MCF 10A (cell line): ENCODE measurements at places on chromosomes 6 and 20. TPM values are rescaled to one million over a fixed set of nuclear protein-coding genes. Genes with fewer than 3 reads are reported as not detected.

DNA sequence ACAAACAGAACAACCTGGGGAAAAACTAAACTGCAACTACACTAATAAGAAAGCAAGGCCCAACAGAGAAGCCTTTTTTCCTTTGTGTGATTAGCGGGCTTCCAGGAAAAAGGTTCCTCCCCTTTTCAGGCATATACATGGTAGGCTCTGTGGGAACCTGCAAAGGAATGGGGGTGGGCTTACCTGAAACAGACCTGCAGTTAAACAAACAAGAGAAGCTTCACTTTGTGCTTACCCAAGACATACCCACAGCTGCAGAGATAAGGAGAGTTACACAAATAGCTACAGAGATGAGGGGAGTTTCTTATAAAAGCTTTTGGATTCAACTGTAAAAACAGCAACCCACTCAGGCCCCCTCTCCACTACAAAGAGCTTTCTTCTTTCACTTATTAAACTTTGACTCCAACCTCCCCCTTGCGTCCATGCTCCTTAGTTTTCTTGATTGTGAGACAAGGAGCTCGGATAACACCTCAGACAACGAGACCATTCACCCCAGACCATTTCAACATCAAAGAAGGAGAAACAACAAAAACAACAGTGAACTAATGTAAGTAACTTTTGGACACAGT is 30.9 kb downstream of the RNF146 start:
- no peaks in the 10 kb centered on the region for H3K4me1 ChIP-seq
- no peak overlapping the region for H3K4me3 ChIP-seq
- DNase-seq = no peak

DNA sequence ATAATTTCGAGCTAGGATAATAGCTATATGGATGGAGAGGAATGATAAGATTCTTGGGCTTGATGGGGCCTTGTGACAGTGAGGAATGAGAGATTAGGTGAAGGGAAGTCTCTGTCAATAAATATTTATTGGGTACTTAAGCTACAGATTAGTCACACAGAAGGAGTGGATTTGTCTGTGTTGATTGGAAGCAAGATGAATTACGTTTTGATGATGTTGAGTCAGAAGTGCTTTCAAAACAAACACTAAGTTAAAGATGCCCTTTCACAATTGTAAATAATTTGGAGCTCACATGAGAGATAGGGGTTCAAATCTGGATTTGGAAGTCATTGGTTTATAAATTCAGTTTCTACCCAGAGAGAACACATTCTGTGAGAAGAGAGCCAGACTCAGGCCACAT is 834.2 kb downstream of the KIF16B start:
- H3K27me3 ChIP-seq = no peaks in the 10 kb centered on the region
- no peaks in the 10 kb centered on the region for H3K4me1 ChIP-seq
- peaks cover 2% of the 10 kb centered on the region for H3K36me3 ChIP-seq
- H3K27ac ChIP-seq = no peak overlapping the region
- H3K4me3 ChIP-seq = no peak overlapping the region

DNA sequence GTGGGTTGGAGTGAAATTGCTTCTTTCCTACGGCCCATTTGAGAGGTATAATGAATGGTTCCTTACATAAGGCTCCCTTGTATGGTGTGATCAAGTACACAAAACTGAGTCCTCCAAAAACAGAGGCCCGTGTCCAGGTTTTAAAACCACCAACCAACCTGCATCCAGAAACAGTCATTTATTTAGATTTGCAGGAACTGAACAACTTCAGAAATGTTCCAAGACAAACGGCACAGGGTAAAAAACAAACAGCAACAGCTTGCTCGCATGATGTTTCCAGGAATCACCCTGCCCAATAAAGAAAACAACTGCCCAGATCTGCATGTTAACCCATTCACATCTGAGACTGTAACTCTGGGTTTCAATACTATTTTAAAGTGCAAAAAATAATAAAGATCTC is 40.2 kb upstream of the TRAM2 start:
- H3K27me3 ChIP-seq = no peaks in the 10 kb centered on the region
- no peak for DNase-seq
- H3K4me1 ChIP-seq = peaks cover 6% of the 10 kb centered on the region
- H3K27ac ChIP-seq = no peak overlapping the region

- H3K4me3 ChIP-seq = no peak overlapping the region
- no peak for DNase-seq
- peaks cover 16% of the 10 kb centered on the region for H3K4me1 ChIP-seq
- H3K27ac ChIP-seq = peak overlapping the region; percentile 16
These were observed 13.6 kb upstream of the SASH1 start for GRCh38 chr6:148328876-148329555.

GRCh38 chr6:30670760-30671527 is 1.9 kb downstream of the DHX16 start:
- peak overlapping the region; percentile 52 for H3K27ac ChIP-seq
- H3K4me3 ChIP-seq = peak overlapping the region; percentile 83
- H3K36me3 ChIP-seq = peaks cover 44% of the 10 kb centered on the region
- no peaks in the 10 kb centered on the region for H3K27me3 ChIP-seq
- peaks cover 12% of the 10 kb centered on the region for H3K4me1 ChIP-seq

DNA sequence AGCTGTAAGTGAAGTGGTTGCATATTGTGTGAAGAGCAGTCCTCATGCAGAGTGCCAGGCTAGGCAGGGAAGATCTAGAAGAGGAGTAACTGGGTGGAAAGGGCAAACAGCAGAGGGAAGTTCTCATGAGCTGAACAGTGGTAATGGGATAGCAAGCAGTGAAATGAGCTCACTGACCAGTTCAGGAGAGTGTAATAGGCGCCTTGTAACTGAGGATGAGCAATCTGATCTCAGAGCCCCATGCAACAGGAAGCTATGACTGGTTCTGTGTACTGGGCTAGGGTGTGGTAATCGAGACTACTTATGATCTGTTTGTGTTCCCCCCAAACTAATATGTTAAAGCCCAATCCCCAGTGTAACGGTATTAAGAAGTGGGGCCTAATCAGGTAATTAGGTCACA is 98.6 kb downstream of the RFX6 start:
- no peak overlapping the region for H3K27ac ChIP-seq
- H3K27me3 ChIP-seq = peaks cover 38% of the 10 kb centered on the region
- H3K4me3 ChIP-seq = no peak overlapping the region
- no peaks in the 10 kb centered on the region for H3K36me3 ChIP-seq
- H3K4me1 ChIP-seq = peaks cover 5% of the 10 kb centered on the region

DNA sequence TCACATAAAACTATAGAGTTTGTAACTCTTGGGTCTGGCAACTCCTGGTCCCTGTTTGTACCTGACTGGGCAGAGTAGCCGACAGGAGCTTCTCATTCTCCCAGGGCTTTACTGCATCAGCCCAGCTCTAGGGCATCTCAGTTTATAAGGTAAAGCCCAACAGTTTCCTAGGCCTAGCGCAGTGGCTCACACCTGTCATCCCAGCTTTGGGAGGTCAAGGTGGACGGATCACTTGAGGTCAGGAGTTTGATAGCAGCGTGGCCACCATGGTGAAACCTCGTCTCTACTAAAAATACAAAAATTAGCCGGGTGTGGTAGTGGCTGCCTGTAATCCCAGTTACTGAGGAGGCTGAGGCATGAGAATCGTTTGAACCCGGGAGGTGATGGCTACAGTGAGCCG is 47.8 kb downstream of the ATP9A start:
- H3K4me3 ChIP-seq = no peak overlapping the region
- H3K27me3 ChIP-seq = no peaks in the 10 kb centered on the region
- DNase-seq = no peak
- no peaks in the 10 kb centered on the region for H3K4me1 ChIP-seq
- H3K27ac ChIP-seq = no peak overlapping the region
- H3K36me3 ChIP-seq = peaks cover 9% of the 10 kb centered on the region

DNA sequence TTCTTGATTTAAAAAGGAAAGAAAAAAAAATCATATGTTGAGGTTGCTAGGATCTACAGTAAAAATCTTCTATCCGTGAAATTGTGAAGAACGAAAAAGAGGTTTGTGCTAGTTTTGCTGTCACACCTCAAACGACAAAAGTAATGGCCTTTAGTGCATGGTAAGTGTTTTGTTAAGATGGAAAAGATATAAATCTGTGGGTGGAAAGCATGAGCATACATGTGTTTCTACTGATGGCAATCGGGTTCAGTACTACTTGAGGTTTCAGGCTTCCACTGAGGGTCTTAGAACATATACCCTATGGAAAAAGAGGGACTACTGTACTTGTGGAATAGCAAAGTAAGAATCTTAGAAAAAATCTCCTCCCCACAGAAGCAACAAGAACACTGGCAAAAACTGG is 58.0 kb downstream of the AHI1 start:
- no peaks in the 10 kb centered on the region for H3K27me3 ChIP-seq
- H3K36me3 ChIP-seq = peaks cover 6% of the 10 kb centered on the region
- no peak for DNase-seq
- H3K4me3 ChIP-seq = no peak overlapping the region
- no peak overlapping the region for H3K27ac ChIP-seq

- H3K4me3 ChIP-seq = no peak overlapping the region
- H3K27me3 ChIP-seq = no peaks in the 10 kb centered on the region
- H3K27ac ChIP-seq = no peak overlapping the region
- no peaks in the 10 kb centered on the region for H3K4me1 ChIP-seq
- H3K36me3 ChIP-seq = no peaks in the 10 kb centered on the region
- DNase-seq = peak; percentile 29
These were observed 77.4 kb upstream of the F13A1 start for GRCh38 chr6:6397842-6398241.

- peaks cover 6% of the 10 kb centered on the region for H3K4me1 ChIP-seq
- H3K27me3 ChIP-seq = no peaks in the 10 kb centered on the region
- no peaks in the 10 kb centered on the region for H3K36me3 ChIP-seq
- no peak for DNase-seq
- H3K4me3 ChIP-seq = no peak overlapping the region
- H3K27ac ChIP-seq = no peak overlapping the region
These were observed 32.5 kb downstream of the ZC3H12D start for GRCh38 chr6:149452037-149452939.

DNA sequence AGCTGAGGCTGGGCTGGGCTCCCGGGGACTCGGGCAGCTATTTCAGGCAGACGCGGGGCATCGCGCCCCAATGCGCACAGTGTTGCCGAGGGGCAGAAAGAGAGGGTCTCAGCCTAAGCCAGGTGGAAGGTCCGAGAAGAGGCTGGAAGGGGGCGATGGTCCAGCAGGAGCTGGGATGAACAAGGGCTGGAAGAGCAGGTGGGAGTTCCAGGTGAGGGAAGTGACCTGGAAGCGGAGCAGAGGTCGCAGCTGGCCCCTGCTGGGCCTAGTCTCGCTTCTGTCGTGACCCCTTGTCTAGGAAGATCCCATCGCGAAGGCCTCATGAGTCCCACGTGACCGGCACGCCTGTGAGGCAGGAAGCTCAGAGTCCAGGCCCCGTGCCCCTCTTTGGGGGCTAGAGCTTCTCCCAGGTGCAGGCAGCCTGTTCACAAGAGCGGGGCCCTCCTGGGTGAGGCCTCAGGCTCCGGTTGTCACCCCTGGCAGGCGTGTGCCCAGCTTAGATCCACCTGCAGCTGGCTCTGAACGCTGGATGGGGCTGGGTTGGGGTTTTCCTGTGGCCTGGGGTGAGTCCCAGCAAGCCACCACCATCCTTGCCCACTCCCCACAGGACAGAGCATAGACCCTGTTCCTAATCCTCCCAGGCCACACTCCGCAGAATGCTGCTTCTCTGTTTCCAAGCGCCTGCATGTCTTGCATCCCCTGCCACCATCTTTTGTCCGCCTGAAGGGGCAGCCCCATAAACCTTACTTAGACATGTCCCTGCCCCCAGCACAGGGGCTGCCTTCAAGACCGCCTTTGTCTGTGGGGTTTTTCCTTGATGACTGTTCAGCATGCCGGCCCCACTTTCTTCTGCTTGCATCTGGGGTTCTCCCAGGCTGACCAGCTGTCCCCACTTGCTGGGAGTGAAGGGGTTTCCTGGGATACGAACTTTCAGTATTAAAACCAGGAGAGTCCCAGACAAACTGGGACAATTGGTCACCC is 15.1 kb downstream of the SLC22A3 start:
- H3K27ac ChIP-seq = no peak overlapping the region
- no peak for DNase-seq
- H3K4me3 ChIP-seq = no peak overlapping the region
- H3K4me1 ChIP-seq = no peaks in the 10 kb centered on the region
- no peaks in the 10 kb centered on the region for H3K27me3 ChIP-seq

DNA sequence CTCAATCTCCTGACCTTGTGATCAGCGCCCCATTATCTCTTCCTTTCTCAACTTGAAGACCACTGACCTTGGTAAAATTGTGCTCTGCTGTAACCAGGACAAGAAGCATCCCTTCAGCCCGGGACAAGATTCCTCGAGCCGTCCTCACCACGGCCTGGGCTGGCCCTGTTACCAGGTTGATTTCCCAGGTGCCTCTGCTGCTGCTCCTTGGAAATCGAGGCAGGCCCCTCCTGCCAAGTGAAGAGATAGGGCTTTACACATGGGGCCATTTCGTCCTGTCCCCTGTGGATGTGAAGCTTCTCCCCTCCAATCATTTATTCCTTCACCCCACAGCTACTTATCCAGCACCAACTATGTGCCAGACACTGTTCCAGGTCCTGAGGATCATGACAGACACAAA is 21.5 kb downstream of the RAB44 start:
- H3K27ac ChIP-seq = no peak overlapping the region
- H3K4me3 ChIP-seq = no peak overlapping the region
- DNase-seq = no peak

- H3K27me3 ChIP-seq = no peaks in the 10 kb centered on the region
- H3K27ac ChIP-seq = peak overlapping the region; percentile 66
- DNase-seq = no peak
- H3K36me3 ChIP-seq = no peaks in the 10 kb centered on the region
- H3K4me3 ChIP-seq = no peak overlapping the region
- peaks cover 22% of the 10 kb centered on the region for H3K4me1 ChIP-seq
These were observed 109.7 kb downstream of the CDK19 start for GRCh38 chr6:110705543-110705942.

DNA sequence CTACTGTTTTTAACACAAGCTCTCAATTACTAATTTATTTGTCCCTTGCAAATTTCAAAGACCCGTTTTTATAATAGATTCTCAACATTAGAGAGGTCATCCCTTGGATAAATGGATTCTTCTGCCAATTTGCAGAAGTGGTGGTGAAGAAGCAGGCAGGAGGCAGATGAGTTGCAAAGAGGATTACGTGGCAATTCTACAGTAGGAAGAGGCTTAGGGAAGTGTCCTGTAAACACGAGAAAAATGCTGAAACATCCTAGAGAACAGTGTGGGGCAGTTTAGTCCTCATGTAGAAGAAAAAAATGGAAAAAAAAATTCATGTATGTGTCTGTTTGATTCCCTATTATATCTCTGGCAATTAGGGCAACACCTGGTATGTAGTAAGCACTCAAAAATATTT is 87.6 kb downstream of the BMP2 start:
- H3K27me3 ChIP-seq = no peaks in the 10 kb centered on the region
- no peak for DNase-seq
- H3K36me3 ChIP-seq = no peaks in the 10 kb centered on the region
- no peak overlapping the region for H3K4me3 ChIP-seq

DNA sequence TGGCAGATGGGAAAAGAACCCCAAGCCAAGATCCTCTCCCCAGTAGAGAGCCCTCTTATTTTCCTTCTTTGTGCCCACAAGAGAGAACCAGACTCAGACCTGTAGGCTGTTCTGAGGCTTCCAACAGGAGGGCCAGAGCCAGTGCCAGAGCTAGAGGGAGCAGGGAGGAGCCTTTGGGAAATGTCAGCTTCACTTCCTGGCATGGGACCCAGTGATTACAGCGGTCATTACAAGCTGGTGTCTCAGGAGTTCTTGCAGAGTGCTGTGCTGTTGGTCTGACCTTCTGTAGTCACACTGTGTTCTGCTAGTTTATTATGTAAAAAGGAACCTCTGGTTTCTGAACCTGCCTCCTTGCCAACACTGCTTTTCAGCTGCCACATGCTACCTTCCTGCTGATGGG is 38.9 kb downstream of the STK35 start:
- H3K27ac ChIP-seq = no peak overlapping the region
- no peaks in the 10 kb centered on the region for H3K27me3 ChIP-seq
- peaks cover 9% of the 10 kb centered on the region for H3K36me3 ChIP-seq
- no peaks in the 10 kb centered on the region for H3K4me1 ChIP-seq
- H3K4me3 ChIP-seq = no peak overlapping the region
- DNase-seq = no peak

The CLDN20 gene
- total RNA-seq = not detected in 2 replicates

The EPM2A gene
- 4.8 and 5.1 TPM in 2 replicates for total RNA-seq

The RNF39 gene
- total RNA-seq = 2.3 and 3.6 TPM in 2 replicates

The SIRPD gene
- total RNA-seq = not detected in 2 replicates

The SMOC2 gene
- total RNA-seq = not detected in 2 replicates

The TGM3 gene
- not detected in 2 replicates for total RNA-seq
